Uterus (tissue), 4 donors: ENCODE measurements at places on chromosomes 7 and 10.

- no peak for DNase-seq
Observed at GRCh38 chr7:71334541-71334940, 202.6 kb downstream of the GALNT17 start.

DNA sequence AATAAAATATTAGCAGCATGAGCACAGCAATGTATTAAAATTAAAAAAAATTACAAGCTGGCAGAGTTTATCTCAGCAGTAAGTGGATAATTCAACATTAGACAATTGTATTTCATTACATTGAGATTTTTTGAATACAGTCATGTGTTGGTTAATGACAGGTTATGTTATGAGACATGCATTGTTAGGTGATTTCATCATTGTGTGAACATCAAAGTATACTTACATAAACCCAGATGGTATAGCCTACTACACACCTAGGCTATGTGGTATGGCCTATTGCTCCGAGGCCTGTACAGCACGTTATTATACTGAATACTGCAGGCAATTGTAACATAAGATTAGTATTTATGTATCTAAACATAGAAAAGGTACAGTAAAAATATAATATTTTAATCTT, 29.7 kb downstream of the CCDC6 start:
- no peak for DNase-seq

GRCh38 chr10:22442063-22442462, 96.8 kb downstream of the SPAG6 start:
- DNase-seq = no peak

DNA sequence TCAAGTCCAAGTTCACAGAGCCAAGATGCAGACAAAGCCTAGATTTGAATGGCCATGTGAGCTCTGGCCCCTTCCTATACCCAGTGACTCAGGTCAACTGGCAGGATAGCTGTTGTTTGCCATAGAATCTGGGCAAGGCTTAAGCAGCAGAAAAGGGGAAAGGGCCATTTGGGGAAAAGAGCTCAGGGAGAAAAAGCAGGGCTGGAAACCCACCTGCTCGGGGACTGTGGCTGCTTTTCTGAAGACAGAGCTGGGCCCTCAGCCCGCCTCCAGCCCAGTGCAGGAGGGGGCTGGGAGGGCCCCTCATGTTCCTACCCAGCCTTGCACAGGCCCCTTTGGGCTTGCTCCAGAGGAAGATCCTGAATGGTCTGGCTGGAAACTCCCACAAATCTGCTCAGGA, 32.6 kb upstream of the HABP2 start:
- DNase-seq = no peak

GRCh38 chr7:52592698-52593097, 442.7 kb upstream of the POM121L12 start:
- no peak for DNase-seq

GRCh38 chr7:108627476-108628051, 57.9 kb downstream of the DNAJB9 start:
- no peak for DNase-seq

- DNase-seq = no peak
Observed at GRCh38 chr7:86328801-86329433, 314.8 kb upstream of the GRM3 start.

GRCh38 chr7:132485600-132486273, 90.5 kb downstream of the PLXNA4 start:
- peak; percentile 79 for DNase-seq

DNA sequence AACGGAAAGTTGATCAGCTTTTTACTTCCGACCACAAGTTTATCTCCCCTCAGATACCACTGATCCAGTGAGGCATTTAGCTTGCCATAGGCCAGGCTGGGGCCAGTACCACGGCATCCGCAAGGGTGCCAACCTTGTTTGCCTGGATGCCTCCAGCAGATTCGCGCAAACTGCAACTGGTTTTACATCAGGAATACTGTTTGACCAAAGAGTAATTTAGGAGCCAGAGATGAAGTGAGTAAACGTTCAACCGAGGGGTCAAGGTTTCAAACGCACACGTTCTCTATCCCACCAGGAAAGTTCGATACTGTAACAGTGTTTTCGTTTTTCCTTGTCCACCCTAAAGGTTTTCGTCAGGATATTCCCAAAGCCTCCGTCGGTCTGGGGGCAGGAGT, 266 bp upstream of the MDFIC start:
- DNase-seq = peak; percentile 23

- no peak for DNase-seq
Observed at GRCh38 chr7:97187067-97187466, 69.6 kb downstream of the SDHAF3 start.

DNA sequence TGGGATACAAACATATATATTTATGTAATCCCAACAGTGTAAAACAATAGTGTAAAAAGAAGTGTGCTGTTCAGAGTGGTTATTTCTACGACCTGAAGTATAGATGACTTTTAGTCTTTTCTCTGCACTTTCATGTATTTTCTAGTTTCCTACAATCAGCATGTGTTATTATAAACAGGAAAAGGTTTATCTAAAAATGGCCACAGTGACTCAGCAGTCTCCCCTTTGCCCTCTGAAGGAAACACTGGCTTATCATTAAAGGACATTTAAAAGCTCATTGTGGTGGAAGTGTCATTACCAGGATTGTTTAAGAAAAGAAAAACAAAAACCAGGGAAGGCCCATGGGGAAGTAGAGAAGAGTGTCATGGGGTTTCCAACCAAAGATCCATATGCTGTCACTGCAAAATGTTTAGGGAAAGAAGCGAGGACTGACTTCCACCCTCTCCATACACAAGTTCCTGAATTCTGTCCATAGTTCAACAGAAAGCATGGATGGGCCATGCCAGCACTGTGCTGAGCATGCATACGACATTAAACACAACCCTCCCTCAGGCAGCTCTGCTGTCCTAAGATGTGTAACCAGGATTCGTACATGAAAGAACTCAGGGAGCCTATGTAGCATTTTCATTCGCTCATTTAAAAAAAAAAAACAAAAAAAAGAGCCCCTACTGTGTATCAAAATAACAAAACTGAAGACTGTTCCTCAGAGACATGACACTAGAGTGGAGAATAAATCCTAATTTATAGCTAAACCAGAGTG, 10.2 kb downstream of the CYREN start:
- DNase-seq = no peak

GRCh38 chr10:104472505-104472904, 118.9 kb downstream of the CFAP58 start:
- no peak for DNase-seq

DNA sequence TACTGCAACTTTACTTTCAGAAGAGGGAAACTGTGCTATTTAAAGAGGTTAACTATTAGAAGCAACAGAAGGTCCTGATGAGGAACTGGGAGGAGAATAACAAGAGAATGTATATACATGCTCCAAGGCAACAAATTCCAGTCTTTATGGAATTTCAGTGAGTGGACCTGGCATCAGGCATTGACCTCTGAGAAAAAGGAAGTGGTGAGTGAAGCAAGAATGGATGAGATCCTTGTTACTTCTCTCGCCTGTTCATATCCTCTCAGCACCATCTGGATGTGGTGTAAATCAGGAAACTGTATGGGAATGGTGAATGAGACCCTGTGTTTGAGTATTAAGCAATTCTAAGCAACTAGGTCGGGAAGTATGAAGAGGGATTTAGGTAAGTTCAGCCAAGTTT, 30.3 kb upstream of the KBTBD2 start:
- no peak for DNase-seq

DNA sequence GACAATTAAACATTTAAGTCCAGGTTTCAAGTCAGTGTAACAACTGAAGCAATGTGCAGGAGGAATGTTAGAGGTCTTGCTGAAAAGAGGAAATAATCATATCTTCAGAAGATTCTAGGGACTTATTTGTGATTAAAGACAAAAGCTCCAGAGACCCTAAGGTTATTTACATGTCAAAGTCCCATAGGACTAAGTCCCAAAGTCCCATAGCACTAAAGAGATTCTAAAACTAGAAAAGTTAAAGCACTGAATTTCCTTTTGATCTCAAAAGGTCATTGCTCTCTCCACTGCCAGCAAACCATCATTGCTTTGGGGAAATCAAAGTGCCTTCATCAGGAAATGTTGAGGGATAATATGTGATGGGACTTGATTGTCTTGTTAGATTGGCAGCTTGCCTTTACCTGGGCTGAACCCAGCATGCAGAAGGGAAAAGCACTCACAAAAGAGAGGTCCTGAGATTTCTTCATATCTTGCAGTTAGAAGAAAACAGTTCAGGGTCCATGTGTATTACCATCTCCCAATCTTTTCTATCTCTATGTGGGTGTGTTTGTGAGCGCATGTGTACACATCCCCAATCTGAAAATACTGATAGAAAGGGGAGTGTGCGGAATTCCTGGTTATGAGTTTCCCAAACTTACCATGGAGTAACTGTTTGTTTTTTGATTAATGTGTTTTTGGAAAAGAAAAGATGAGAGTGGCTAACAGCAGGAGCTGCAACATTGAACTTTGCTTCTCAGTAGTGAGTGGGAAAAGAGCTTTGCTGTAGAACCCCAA, 21.8 kb downstream of the NUDT13 start:
- no peak for DNase-seq

- DNase-seq = peak; percentile 16
Observed at GRCh38 chr10:58385784-58386112, 538 bp downstream of the TFAM start.

DNA sequence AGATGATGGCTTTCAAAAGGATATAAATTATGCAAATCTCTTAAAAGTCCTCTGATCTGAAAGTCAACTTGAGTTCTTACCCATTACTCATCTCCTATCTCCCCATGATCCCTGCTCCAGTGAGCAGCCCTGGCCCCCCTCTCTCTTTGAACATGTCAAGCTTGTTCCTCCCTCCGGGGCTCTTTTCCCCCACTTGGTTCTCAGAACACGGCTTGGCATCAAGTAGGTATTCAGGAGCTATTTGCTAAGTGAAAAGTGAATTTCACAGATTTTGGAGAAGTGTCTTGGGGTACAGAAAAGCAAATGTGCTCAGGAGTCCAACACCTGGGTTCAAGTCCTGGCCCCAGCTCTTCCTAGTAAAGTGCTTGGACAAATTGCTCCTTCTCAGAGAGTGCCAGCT, 98.3 kb upstream of the CTBP2 start:
- peak; percentile 31 for DNase-seq

DNA sequence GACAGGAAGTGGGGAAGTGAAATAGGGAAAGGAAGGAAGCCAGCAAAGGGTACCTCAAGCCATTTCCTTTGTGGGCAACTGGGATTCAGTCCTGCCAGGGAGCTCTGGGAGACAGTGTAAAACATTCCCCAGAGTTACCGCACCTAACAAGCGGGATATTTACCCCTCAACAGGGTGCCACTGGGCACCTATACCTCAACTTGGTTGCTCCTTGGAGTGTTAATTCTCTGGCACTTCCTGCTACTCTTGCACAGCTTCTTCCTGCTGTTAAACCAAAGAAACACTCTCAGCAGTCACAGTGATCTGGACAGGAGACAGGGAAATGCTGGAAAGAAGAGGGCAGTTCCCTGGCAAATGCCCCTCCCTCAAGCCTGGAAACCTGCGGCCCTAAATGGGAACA, 151.3 kb downstream of the REEP3 start:
- no peak for DNase-seq

DNA sequence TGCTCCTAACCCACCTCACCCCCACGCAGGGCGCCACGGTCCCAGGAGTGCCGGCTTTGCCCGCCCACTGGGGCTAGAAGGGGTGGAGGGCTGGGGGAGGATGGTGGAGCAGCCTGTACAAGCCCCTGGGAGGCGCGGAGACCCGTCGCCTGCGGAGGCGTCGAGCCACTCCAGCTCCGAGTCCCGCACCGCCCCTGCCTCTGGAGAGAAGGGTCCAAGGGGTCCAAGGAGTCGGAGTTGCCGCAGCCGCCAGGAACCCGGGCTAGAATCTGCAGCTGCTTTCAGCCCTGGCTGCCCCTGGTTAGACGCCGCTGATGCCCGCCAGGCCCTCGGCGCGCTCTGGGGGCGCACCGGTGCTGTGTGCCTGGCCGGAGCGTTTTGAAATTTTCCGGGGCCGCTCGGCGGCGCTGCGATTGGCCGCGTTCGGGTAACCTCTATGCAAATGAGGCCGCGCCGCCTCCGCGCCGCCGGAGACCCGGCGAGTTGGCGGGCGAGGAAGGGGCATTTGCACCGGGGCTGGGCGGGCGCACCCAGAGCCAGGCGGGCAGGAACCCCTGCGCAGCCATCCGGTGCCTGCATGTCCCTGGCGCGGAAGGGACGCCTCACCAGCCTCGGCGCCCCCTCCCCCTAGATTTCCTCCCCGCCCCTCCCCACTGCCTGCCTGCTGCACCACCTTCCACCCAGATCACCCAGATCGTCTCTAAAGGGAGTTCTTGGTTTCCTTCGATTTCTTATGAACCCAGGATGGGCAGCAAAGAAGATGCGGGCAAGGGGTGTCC, at the start of gene HMX2:
TSS of gene HMX2 (plus strand) at position 502 of the 779 bp plus-strand sequence. CDS start at position 745, 243 bp downstream.
- no peak for DNase-seq

DNA sequence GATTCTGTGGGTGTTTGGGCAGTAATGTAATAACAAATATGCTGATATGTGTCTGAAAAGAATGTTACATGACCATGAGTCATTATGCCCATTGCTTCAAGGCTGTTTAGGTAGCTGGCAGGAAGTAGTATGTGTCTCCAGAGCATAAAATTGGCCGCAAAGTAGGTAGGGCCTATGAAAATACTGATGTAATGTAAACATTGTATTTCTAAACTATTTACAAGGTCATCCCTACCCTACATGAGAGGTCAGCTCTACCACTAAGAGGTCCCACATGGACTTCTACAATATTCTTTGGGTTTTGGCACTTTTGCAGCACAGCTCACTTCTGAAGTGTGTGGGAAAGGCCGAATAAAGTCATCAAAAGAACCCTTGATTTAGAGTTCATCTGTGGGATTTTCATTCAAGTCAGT, 301.9 kb downstream of the AHR start:
- no peak for DNase-seq

DNA sequence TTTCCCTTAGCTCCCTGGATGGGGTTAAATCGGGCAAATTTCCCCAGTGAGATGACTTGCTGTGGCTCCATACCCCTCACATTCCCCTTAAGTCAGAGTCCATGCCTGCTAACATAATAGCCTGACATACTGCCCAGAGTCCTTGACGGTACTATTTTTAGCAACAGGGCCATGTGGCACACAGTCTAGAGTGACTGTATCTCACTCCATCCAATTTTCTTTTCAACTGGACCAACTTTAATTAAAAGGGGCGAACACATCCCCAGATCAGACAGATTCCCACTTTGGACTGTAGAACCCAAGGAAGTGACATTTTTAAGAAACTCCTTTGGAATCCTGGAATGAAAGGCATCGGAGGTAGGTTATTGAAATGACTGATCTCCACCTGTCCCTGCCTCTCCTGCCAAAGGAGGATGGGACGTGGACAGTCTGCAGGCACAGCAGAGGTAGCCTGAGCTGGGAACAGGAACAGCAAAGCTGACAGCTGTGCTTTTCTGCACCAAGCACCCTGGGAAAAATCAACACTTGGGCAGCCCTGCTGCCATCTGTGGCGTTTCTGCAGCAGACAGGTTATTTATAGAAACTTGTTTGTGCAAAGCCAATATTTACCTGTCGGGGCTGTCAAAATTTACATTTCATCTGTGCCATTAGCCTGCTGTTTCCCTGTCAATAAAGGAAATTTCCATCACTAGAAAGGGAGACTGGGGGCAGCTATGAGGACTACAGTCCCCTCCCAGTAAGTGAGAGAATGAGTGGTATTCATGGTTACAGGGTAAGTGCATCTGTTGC, 221.5 kb upstream of the AOAH start:
- DNase-seq = no peak

- peak; percentile 72 for DNase-seq
Observed at GRCh38 chr10:79242620-79243152, 104.6 kb upstream of the PPIF start.
